ENCODE measurements at places on chromosomes 1 and 21.
A peak's percentile ranks its signal among the peaks of the same experiment; 100 is the strongest.

GRCh38 chr1:15014516-15014915 is 139.0 kb upstream of the TMEM51 start:
- no peak for DNase-seq

- no peak for DNase-seq
These were observed 126.8 kb upstream of the DEPDC1 start for GRCh38 chr1:68623700-68624099.

- DNase-seq = no peak
These were observed 2.3 kb upstream of the VWA1 start for GRCh38 chr1:1432951-1433803.

DNA sequence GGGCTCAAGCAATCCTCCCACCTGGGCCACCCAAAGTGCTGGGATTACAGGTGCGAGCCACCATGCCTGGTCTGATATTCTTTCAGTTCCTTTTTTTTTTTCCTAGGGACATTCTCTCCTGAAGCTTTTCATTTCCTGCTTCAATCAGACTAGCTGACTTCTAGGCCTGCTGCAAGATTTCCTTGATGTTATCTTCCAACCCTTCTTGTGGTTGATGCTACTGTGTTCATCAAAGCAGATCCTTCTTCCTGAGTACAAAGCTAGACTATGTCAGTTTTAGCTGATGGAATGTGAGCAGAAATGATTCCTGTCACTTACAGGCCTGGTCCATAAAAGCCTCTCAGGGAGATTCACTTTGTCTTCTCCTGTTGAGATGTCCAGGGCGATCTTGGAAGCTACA is 146.4 kb downstream of the CDC7 start:
- no peak for DNase-seq

GRCh38 chr1:111729271-111729921 is 9.8 kb downstream of the INKA2 start:
- no peak for DNase-seq

DNA sequence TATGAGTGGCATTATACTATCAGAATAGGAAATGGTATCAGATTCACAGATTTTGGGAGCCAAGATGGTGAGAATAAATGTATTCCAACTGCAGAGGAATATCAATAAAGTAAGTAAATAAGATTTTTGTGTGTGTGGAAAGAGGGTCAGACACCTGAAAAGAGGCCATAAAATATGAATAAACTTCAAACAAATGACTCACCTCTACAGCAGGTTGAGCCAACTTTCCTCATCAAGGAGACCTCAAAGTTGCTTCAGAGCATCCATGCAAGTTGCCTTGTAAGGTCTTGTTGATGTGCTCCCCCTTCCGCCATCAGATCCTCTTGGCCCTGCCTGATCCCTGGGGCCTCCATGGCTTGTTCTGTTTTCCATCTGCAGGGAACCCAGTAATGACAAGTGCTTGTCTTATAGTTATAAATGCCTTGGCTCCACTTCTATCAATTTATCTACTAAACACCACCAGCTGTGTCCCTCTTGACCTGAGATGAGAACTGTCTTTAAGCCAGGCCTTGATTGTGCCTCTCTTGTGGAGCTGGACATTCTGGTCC is 775.6 kb downstream of the LTN1 start:
- DNase-seq = no peak

- no peak for DNase-seq
These were observed 22.0 kb downstream of the SYT6 start for GRCh38 chr1:114131526-114132220.

DNA sequence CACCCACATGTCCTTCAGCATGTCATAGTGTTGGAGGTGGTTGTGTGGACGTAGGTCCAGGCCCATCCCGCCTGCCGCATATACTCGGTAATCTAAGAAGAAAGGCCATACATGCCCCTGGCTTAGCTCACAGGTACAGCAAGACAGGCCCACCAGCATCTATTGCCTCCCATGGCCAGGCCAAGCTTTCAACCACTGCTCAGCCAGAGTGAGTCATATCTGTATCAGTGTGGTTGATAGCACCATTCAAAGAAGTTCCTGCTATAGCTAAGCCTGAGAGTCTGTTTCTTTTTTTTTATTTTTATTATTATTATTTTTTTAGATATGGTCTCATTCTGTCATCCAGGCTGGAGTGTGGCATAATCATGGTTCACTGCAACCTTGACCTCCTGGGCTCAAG is 17.0 kb downstream of the KLHDC8A start:
- no peak for DNase-seq

GRCh38 chr21:35911412-35912191 is 148.7 kb downstream of the SETD4 start:
- DNase-seq = no peak

DNA sequence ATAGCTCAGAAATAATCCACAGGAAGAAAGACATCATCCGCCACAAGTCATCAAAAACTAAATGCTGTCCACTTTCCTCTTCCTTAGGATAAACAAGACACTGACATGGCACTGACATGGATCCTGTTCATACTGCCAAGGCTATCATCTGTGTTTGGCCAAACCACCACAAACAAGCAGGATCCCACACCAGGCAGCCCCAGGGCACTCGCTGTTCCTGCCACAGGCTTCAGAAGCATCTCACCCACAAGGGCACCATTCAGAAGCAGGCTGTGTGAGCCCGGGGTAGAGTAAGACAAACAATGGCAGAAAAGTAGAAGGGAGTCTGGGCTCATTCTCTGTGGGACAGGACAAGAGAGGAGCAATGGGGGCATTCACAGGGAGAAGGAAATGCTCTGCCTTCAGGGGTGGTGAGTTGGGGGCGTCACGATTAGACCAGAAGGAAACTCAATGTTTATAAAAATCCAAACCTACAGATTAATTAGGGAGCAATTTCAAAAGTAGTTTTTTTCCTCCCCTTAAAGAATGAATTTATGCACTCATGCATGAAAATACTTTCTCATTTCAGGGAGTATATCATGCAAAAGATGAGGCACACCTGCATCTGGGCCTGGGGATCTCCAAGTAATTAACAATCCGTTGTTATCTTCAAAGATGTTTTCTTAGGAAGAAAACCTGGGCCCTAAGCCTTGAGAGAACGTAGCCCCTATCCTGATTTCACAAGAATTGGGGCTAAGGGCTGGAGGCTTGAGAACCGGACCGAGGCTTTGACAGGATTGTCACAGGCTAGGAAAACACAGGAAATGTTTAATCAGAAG is 43.3 kb upstream of the ATP1A1 start:
- no peak for DNase-seq

DNA sequence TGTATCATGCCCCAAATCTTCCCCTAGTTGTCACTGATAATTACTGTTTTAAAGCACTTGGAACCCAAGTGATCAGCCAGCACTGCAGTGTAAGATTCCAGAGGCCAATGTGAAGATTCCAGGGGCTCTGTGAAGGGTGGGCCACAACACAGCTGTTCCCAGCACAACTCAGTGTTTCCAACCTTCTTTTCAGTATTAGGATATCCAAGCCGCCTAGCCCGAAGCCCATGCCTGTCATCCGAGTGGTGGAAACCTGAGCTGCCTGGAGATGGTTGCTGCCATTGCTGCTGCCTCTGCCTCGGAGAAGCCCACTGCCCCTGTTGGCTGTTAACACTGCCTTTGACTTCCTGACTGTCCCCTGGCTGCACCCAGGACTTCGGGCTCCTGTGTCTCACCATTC is 30.4 kb upstream of the SNX27 start:
- DNase-seq = no peak

DNA sequence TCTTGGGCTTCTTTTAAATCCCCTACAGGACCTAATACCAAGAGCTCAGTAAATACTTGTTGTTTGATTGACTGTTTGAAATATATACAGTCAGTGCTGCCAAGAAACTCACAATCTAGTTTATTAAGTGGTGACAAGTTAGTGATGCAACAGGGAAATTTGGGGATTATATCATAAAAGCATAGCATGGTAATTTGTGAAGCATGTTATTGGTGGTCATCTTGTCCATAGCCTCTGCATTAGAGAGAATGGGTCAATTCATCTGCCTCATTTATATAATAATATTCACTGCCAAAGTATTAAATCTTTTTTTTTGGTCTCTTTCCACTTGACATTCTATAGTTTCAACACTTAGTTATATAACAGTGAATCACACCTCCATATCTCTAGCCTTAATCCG is 138.2 kb upstream of the SPAG17 start:
- DNase-seq = no peak

- DNase-seq = peak; percentile 97
These were observed 42.9 kb downstream of the NFIA start for GRCh38 chr1:61125263-61125662.

DNA sequence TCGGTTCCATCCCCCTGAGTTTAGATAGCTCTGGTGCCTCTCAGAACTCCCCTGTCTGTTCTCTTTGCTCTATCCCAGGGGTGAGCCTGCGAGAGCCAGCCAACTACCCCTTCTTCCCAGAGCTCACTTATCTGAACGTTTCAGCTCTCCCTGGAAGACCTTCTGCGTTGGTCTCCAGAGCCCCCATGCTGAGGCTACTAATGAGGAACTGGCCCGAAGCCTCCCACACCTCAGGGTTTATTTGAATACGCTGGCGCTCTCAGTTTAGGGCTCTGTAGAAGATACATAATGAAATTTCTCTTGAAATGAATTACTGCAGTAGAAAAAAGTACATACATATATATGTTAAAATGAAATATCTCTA is 43.5 kb downstream of the TCEANC2 start:
- DNase-seq = no peak
